ENCODE measurements at places on chromosomes 4 and X. TPM values are rescaled to one million over a fixed set of nuclear protein-coding genes. Genes with fewer than 3 reads are reported as not detected.

- no peaks in the 10 kb centered on the region for H3K36me3 ChIP-seq
- H3K4me3 ChIP-seq: no peak overlapping the region
- no peak for DNase-seq
Measured at GRCh38 chrX:52277666-52278065, 91.2 kb upstream of the XAGE2 start.

- no peak overlapping the region for H3K4me3 ChIP-seq
- H3K4me1 ChIP-seq: no peaks in the 10 kb centered on the region
- no peaks in the 10 kb centered on the region for H3K36me3 ChIP-seq
- H3K27me3 ChIP-seq: no peaks in the 10 kb centered on the region
- no peak overlapping the region for H3K27ac ChIP-seq
Measured at GRCh38 chr4:107363125-107363524, 327.0 kb upstream of the DKK2 start.

DNA sequence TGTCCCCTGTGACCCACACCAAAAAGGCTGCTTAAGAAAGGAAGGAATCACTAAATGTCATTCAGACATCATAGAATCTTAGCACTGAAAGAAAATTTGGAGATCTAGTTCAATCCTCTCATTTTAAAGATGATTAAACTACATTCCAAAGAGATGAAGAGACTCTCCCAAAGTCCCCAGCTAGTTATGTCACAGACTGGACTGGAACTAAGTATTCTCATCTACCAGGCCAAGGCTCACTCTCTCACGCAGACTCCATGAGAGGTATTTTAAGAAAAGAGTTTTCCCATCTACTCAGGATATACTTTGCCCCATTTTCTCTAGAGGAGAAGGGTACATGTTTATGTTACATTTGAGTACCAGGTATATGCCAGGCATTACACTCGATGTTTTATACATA, 6.9 kb downstream of the FABP2 start:
- no peak for DNase-seq
- no peak overlapping the region for H3K27ac ChIP-seq
- H3K4me1 ChIP-seq: no peaks in the 10 kb centered on the region
- H3K36me3 ChIP-seq: no peaks in the 10 kb centered on the region
- H3K27me3 ChIP-seq: peaks cover 63% of the 10 kb centered on the region

S100G gene
- not detected for total RNA-seq

SRPX gene
- total RNA-seq: not detected

DNA sequence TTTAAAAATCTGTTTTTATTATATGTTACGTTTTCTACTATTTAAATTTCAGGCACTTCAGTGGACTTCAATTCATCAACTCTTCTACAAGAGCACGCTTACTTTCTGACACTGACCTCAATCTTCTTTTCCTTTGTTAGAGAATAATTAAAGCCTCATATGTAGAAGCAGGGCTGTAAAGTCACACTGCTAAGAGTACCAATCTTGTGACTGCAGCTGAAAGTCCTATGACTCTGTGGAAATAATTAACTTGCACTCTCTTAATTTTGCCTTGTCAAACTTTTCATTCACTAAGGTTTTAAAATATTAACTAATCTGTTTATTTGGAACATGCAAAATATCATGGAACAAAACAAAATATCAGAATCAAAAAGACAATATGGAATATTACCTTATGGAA, 498.1 kb downstream of the PCDH10 start:
- no peaks in the 10 kb centered on the region for H3K36me3 ChIP-seq
- no peaks in the 10 kb centered on the region for H3K27me3 ChIP-seq
- no peak overlapping the region for H3K4me3 ChIP-seq
- no peak overlapping the region for H3K27ac ChIP-seq
- no peak for DNase-seq

ETDA gene
- not detected for total RNA-seq

OFD1 gene
- total RNA-seq: 46.1 TPM

- no peak overlapping the region for H3K27ac ChIP-seq
- no peaks in the 10 kb centered on the region for H3K4me1 ChIP-seq
- H3K4me3 ChIP-seq: no peak overlapping the region
- no peaks in the 10 kb centered on the region for H3K36me3 ChIP-seq
- no peak for DNase-seq
Measured at GRCh38 chr4:94116842-94117241, 90.8 kb upstream of the SMARCAD1 start.

WNK3 gene
- 0.26 TPM for total RNA-seq

DNA sequence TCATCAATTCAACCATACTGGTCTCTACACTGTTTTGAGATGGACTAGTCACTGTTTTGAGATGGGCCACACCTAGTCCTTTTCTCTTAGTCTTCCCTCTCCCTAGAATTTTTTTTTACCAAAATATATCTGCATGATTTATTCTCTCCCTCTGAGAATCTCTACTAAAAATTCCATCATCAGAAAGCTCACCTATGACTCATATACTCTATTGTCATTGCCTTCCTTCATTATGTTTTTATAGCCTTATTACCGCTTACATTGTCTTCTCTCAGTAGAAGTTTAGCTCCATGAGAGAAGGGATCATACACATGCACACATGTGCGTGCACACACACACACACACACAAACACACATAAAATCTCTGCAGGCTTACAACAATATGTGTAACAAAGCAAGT, 303.6 kb downstream of the PCDH10 start:
- H3K4me3 ChIP-seq: no peak overlapping the region
- H3K36me3 ChIP-seq: no peaks in the 10 kb centered on the region
- no peaks in the 10 kb centered on the region for H3K4me1 ChIP-seq
- no peaks in the 10 kb centered on the region for H3K27me3 ChIP-seq

DNA sequence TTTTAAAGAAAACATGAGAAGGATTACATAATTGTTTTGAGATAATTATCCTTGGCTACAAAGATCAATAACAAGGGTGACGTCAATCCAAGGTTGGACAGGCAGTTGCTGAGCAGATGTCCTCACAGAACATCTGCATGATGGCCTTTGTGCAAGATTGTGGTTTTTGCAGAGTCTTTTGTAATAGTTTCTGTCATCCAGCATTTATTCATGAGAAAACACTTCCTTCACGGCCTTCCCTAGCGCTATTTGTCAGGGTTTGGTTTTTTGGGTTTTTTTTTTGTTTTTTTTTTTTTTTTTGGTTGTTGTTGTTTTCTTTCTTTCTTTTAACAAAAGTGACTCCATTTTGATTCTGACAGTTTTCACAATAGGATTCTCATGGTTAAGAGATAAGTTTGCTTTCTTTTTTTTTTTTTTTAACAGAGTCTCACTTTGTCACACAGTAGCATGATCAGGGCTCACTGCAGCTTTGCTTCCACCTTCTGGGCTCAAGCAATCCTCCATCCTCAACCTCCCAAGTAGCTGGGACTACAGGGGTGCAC, 31.5 kb upstream of the ELF2 start:
- H3K4me3 ChIP-seq: no peak overlapping the region
- no peaks in the 10 kb centered on the region for H3K27me3 ChIP-seq
- peak overlapping the region; percentile 48 for H3K27ac ChIP-seq
- H3K36me3 ChIP-seq: no peaks in the 10 kb centered on the region
- DNase-seq: no peak

DNA sequence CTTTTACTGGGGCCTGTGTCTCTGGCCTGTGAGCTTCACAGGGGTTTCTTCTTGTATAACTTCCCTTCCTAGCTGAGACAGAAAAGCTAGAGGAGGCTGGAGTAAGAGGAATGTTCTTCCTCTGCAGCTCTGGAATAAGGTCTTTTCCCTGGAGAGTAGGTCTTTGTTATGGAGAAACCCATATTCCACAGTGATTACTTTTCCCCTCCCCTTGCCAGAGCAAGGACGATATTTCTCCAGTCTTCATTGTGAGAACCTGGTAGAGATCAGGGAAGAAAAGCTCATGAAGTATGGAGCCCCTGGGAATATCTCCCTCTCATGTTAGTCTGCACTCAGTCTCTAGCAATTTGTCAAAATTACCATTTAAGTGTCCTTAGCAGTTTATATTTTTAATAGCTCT, 18.7 kb upstream of the GLRB start:
- no peaks in the 10 kb centered on the region for H3K4me1 ChIP-seq
- H3K27ac ChIP-seq: no peak overlapping the region
- no peaks in the 10 kb centered on the region for H3K27me3 ChIP-seq
- no peak for DNase-seq
- H3K36me3 ChIP-seq: no peaks in the 10 kb centered on the region

USP17L21 gene
- total RNA-seq: not detected

DNA sequence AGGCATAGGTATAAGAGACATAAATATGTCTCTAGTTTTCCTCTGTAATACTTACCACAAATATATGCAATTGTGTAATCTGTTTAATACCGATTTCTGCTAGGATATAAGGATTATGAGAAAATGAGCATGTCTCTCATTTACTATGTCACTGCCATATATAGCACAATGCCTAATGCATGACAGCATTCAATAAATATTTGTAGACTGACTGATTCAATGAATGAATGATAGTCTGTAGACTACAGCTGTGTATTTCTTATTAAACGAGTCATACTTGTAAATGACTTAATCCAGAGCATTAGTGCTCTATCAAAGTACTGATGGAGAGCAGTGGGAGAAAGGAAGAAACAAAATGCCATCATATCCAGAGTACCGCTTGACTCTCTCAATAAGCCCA, 175.6 kb downstream of the PPP3CA start:
- no peaks in the 10 kb centered on the region for H3K36me3 ChIP-seq
- no peak overlapping the region for H3K4me3 ChIP-seq
- peak overlapping the region; percentile 17 for H3K27ac ChIP-seq
- no peak for DNase-seq

- no peak overlapping the region for H3K4me3 ChIP-seq
- no peaks in the 10 kb centered on the region for H3K4me1 ChIP-seq
- DNase-seq: no peak
- no peaks in the 10 kb centered on the region for H3K27me3 ChIP-seq
- H3K27ac ChIP-seq: no peak overlapping the region
Measured at GRCh38 chr4:156884183-156884582, 87.4 kb downstream of the PDGFC start.

DNA sequence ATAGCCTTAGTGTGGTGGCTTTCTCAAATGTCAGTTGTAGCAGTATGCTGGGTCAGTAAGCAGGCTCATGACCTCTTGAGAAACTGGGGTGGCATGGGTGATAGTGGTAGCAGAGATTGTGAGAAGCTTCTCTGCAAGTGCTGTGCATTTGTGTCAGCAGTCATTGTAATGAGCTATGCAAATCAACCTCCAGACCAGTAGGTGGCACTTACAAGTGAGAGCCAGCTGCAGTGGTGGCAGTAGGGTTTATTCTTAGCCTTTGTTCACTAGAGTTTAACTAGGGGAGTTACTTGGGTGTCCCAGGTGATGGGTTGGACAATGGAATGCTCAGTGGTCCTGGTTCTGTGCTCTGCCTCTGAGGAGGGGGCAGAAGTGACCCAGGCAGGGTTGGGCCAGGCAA, 818.7 kb downstream of the PCDH7 start:
- H3K27me3 ChIP-seq: no peaks in the 10 kb centered on the region
- no peak overlapping the region for H3K4me3 ChIP-seq
- H3K27ac ChIP-seq: no peak overlapping the region
- no peaks in the 10 kb centered on the region for H3K36me3 ChIP-seq
- no peaks in the 10 kb centered on the region for H3K4me1 ChIP-seq

DNA sequence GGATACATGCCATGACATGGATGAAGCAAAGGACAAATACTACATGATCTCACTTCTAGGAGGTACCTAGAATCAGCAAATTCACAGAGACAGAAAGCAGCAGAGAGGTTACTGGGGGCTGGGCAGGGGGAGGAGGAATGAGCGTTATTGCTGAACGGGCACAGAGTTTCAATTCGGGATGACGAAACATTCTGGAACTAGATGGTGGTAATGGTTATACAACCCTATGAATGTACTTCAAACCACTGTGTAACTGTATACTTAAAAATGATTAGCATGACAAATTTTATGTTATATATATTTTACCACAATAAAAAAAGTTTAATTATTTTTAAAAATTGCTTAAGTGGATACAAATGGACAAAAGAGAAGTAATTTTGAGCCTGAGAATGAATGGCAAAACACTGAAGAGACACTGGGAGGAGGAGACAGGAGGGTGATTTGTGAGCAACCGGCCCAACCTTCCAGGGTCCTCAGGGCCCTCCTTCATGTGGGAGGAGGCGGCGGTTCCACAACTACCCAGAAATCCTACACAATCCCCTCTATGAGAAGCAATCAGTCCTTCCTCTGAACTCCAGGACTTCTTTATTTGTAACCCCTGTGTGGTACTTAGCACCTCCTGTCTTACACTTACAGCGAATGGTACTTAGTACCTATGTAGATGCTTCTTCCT, 14.1 kb downstream of the ACSL1 start:
- DNase-seq: no peak
- no peaks in the 10 kb centered on the region for H3K27me3 ChIP-seq
- peaks cover 4% of the 10 kb centered on the region for H3K36me3 ChIP-seq
- H3K27ac ChIP-seq: no peak overlapping the region
- H3K4me3 ChIP-seq: no peak overlapping the region

RAB33B gene
- 6.8 TPM for total RNA-seq

All from natural killer cell treated with Interleukin-12 subunit alpha and Interleukin-12 subunit beta and Interleukin-15 and Interleukin-18, amount 100 ng/mL, for 72 hours (primary cell).